Activated CD8-positive, alpha-beta T cell treated with anti-CD3 and anti-CD28 coated beads, Interleukin-2, amount 10 ng/mL, durations not matched to agents 7 days and 5 days (primary cell): ENCODE measurements at places on chromosomes 11 and 22.

DNA sequence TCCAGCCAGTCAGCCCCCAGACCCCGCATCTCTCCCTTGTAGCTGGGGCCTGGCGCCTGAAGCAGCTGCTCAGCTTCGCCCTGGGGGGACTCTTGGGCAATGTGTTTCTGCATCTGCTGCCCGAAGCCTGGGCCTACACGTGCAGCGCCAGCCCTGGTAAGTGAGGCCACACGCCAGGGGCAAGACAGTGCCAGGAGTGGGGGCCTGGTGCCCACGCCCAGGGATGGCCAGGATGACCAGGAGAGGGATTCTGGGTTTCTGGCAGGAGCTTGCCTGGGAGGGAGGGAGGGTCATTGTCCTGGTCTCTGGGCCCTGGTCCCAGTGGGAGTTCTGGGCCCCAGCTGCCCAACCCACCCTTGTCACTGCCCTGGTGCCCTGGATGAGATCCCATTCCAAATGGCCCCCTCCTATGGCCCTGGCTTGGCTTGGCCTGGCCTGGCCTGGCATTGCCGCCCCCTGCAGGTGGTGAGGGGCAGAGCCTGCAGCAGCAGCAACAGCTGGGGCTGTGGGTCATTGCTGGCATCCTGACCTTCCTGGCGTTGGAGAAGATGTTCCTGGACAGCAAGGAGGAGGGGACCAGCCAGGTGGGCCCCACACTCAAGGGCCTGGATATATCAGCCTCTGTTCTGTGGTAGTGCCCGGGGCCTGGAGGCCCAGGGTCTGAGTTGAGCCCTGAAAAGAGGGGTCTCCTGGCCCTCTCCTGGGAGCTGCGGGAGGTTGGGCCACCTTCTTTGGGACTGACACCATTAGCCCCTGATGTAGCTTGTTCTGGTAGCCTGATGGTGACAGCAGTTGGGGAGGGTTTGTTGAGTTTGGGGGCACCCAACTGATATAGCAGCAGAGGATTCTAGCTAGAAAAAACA is 3.7 kb downstream of the SLC39A13 start:
- peak; percentile 67 for DNase-seq

GRCh38 chr22:27128461-27129085 is 471.2 kb downstream of the MIAT start:
- DNase-seq: no peak

GRCh38 chr22:25961699-25962098 is 207.6 kb upstream of the SEZ6L start:
- DNase-seq: no peak

DNA sequence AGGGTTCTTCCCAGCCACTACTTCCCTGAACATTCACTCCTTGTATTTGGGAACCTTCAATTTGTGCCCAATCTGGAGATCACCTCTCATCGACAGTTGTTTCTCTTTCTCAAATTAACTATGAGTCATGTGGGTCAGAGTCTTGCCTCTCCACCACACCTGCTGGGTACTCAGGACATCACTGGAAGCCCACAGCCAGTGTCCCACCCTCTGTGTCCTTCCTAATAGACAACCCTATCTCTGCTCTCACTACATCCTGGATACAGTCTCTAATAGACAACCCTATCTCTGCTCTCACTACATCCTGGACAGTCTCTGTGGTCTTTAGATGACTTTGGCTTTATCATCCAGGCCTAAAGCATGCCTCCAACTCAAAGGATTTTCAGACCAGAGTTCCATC is 70.1 kb downstream of the ARL14EP start:
- no peak for DNase-seq

DNA sequence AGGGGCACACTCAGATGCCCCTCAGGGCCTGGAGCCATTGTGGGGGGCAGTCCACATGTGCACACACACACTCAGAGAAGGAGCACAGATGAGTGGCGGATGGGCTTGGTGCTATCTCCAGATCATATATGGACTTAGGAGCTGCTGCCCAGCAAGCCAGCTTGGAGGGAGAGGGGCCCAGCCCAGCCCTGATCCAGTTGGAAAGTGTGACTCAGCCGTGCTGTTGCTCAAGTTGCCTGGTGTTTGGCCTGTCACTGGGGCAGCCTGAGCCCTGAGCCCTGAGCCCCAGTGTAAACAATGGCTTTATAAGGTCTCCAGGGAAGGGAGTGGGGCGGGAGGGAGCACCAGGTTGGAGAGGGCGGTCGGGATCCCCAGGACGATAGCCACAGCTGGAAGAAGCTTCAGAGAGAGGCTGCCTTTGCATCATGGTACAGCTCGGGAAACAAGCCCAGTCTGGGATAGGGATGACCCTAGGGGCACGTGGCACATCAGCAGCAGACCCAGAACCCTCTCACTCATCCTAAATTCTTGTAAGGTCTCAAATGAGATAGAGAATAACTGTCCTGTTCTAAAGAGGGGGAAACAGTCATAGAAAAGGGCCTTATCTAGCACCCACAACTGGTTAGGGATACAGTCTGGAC is 4.8 kb downstream of the SELENOM start:
- DNase-seq: no peak

DNA sequence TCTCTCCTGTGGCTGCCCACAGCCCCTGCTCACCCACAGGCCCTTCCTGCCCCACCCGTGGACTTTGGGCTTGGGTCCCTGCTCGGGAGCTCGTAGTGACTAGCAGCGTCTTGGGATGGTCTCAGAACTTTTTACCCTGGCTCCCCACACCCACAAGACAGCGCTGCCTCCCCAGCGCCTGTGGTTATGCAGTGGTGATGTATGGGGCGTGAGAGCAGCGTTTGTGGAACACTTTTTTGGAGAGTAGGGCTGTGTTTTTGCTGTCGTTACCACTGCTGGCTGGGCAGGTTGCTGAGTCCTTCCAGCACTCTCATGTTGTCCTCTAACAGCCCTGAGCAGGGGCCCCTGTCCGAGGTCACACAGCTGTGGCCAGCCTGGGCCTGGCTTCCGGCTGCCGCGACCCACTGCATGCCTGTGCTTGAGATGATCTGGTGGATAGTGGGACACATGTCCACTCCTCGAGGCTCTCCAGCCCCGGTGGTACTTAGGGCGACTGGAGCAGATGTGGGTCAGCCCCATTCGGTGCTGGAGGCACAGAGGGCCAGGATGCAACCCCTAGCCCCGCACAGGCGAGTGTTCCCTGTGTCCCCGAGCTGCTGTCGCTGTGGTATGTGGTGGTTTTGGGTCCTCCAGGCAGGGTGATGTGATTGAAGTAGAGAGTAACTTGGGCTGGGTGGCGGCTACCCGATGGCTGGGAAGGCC is 7.1 kb upstream of the GRAMD4 start:
- DNase-seq: peak; percentile 75

DNA sequence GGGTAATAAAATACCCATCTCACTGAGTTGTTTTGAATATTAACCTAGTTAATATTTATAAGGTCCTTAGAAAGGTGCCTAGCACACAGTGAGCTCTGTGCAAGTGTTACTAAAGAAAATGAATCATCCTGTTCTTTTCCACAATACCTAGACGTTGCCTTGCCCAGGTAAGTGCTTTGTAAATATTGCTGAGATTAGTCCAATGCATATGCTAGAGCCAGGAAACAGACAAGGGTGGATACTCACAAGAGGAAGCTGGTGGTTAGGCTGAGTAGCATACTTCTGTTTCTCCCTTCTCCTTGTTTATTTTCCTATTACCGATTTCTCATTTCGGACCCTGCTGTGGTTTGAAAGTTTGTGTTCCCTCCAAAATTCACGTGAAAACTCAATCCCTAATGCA is 58.1 kb upstream of the BARX2 start:
- no peak for DNase-seq

- no peak for DNase-seq
Measured at GRCh38 chr11:3188496-3189195, 23.5 kb upstream of the OSBPL5 start.

GRCh38 chr11:47225552-47226400 is 11.0 kb downstream of the DDB2 start:
- DNase-seq: peak; percentile 55

GRCh38 chr11:115408036-115408921 is 95.9 kb downstream of the CADM1 start:
- DNase-seq: no peak

GRCh38 chr11:45885274-45885920 is at the start of gene MAPK8IP1:
Gene MAPK8IP1 (plus strand): TSS chr11:45885651. CDS start chr11:45885821, 170 bp downstream.
- peak; percentile 59 for DNase-seq

DNA sequence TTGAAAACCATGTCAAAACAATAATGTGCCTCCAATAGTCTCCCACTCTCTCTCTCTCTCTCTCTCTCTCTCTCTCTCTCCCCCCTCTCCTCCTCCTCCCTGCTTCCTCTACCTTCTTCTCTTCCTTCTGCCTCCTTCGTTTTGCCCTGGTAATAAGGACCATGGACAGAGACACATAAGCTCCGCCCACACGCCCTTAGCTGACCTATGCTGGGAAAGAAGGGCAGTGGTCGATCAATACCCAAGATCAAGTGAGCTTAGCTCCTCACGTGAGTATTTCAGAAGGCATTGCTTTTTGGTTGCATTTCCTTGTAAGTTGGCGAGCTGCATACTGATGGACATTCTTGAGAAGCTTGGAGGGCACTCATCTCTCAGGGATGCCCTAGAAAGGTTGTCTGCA is 194.8 kb downstream of the MIAT start:
- DNase-seq: no peak

- no peak for DNase-seq
Measured at GRCh38 chr11:60371854-60372253, 6.5 kb upstream of the MS4A7 start.

DNA sequence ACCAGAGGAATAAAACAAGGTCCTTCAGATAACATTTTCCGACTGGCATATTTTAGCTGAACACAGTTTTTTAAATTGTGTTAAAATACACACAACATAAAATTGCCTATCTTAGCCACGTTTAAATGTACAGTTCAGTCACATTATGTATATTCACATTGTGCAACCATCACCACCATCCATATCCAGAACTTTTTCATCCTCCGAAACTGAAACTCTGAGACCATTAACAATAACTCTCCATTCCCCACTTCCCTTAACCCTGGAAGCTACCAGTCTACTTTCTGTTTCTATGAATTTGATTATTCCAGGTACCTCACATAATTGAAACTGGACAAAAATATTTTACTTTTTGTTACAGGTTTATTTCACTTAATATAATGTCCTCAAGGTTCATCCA is 213.3 kb downstream of the ETS1 start:
- no peak for DNase-seq

GRCh38 chr11:31823644-31824331 is 12.7 kb upstream of the PAX6 start:
- DNase-seq: no peak

GRCh38 chr11:133306019-133306418 is 226.3 kb downstream of the OPCML start:
- no peak for DNase-seq

DNA sequence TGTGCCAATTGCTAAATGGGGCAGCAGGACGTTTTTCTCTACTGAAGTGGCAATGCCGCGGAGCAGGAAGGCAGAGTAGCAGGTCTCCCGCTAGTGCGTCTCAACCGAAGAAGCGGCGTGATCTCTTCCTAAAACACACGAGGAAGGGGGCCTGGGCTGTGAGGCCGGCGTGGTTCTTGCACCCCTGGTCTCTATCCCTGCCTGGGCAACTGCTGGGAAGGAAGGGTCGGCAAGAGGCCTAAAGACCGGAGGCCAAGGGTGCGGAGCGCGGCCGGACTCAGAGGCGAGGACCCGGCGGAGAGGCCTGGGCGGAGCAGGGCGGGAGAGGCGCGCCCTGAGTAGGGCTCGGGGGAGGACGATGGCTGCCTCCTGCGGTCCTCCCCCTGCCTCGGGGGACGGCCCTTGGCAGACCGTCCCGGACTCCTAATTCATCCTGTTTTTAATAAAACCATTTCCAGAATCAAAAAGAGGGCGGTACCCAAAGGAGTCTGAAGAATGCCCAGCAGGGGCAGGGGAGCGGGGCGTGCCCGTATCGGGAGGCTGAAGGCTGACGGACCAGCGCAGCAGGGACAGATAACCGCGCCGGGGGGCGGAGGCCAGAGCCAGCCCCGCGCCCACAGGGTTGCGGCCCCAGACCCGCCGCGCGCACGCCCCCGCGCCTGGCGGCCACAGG is 572 bp upstream of the APLP2 start:
- DNase-seq: peak; percentile 59

DNA sequence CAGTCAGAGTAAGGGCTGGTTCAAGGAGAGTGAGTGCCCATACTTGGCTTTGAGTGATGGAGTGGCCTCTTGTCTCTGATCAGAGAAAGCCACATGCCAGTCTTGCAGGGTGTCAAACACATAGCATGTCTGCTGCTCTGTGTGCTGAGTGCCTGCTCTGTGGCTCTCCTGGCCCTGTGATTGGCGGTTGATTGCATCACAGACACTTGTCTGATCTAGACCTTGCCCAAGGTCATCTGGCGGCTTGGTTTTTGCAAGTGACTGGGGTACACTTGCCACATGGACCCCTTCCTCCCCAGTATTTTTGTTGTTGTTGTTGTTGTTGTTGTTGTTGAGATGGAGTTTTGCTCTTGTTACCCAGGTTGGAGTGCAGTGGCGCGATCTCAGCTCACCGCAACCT is 10.3 kb downstream of the OSBP2 start:
- no peak for DNase-seq

- no peak for DNase-seq
Measured at GRCh38 chr11:75090671-75091177, 6.0 kb downstream of the OR2AT4 start.

- no peak for DNase-seq
Measured at GRCh38 chr22:47739291-47740015, 977.0 kb downstream of the TBC1D22A start.

GRCh38 chr11:108498046-108498815 is at the start of gene POGLUT3:
Gene POGLUT3 (minus strand): TSS chr11:108498384. CDS start chr11:108498366, 18 bp downstream.
- DNase-seq: peak; percentile 63

DNA sequence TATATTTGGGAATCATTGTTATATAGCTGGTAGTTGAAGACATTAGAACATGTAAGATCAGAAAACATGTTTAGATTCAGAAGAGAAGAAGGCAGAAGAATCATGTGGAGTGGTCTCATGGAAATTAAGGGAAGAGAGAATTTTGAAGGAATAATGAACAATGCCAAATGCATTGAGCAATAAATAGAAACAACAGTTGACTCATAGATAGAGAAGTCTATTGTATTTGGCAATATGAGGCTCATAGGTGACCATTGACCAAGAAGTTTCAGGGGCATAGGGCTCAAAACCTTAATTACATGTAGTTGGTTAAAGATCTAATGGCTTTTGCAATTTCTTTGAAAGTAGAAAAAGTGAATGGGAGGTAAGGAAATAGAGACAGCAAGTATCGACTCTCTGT is 123.9 kb downstream of the PAX6 start:
- DNase-seq: no peak

DNA sequence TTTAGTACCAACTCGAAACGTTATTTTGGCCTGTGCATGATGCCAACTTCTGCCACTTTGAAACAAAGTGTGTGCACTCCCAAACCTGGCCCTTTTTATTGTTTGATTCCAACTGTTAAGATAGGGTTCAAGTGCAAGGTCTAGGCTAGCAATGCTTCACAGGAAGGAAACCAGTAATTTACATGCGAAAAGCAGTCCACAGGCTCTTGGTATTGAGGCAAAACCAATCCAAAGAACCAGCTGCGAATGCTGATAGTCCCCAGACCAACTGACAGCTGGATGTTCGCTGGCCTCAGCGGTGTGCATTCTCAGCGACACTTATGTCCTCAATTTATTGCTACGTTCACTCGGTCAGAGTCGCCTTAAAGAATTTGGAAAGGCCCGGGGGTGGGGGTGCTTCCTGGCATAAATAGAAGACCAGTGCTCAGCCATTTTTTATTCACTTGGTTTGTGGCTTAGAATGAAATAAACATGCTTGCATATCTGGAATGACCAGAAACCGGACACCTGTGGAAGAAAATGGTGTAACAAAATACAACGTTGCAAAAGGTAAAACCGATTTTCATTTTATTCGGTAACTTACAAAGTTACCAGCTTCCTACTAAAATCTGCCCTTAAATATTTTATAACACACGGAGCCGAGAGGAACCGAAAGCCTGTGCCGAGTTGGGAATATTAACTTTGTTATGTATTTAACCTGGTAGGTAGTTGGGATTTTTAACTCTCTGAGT is 1.6 kb downstream of the CPT1A start:
- peak; percentile 46 for DNase-seq

GRCh38 chr11:115330684-115331482 is 173.3 kb downstream of the CADM1 start:
- no peak for DNase-seq
